Naive thymus-derived CD4-positive, alpha-beta T cell (primary cell): ENCODE measurements at places on chromosomes 13 and 19.

DNA sequence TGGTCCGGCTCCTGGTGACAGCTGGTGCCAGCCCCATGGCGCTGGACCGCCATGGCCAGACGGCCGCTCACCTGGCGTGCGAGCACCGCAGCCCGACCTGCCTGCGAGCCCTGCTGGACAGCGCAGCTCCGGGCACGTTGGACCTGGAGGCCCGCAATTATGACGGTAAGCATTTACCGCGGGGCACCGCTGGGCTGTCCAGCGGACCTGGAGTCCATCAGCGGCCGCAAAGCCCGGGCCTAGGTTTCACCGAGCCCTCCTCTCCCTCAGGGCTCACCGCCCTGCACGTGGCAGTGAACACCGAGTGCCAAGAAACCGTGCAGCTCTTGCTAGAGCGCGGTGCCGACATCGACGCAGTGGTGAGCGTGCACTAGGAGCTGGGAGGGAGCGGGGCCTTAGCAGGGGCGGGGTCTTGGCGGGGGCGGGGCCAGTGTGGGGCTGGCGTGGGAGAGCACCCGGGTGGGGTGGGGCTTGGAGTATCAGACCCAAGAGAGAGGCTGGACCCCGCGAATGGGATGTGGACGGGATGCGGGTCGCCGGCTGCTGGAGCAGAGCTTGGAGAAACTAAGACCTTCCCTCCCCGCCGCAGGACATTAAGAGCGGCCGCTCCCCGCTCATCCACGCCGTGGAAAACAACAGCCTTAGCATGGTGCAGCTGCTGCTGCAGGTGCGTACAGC lies 8.7 kb downstream of the BCL3 start:
- no peak for DNase-seq

- no peak for DNase-seq
Measured at GRCh38 chr19:50496189-50497021, 14.6 kb downstream of the JOSD2 start.

DNA sequence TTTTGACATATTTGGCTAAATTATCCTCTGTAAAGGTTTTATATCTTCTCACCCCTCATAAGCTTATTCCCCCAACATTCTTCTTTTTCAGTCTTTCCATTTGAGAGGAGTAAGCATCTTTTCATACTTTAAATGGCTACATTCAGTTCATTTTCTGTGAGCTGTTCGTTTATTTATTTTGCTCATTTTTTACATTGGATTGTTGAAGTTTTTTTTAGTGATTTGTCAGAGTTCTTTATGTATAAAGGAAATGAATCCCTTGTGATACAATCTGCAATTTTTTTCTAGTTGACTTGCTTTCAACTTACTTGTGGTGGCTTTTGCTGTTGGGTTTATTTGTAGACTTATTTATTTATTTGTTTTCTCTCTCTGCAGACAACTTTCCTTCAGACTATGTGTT lies 250.3 kb downstream of the DLEU7 start:
- no peak for DNase-seq

DNA sequence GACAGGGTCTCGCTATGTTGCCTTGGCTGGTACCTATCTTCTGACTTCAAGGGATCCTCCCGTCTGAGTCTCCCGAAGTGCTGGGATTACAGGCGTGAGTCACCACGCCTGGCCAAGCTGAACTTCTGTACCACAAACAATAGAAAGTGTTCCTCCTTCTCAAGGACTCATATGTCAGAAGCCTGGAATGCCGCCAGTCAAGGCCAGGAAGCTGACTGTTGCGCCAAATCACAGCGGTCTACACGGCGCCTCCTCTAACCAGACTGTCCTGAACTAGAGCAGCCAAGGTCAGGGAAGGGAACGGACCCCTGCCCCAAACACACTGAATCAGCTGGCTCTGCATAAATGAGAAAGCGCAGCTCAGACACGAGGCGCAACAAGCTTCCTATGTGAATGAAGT lies 14.6 kb downstream of the RAB20 start:
- no peak for DNase-seq

GRCh38 chr13:48561466-48562235 lies 28.8 kb upstream of the RCBTB2 start:
- DNase-seq, result no peak

DNA sequence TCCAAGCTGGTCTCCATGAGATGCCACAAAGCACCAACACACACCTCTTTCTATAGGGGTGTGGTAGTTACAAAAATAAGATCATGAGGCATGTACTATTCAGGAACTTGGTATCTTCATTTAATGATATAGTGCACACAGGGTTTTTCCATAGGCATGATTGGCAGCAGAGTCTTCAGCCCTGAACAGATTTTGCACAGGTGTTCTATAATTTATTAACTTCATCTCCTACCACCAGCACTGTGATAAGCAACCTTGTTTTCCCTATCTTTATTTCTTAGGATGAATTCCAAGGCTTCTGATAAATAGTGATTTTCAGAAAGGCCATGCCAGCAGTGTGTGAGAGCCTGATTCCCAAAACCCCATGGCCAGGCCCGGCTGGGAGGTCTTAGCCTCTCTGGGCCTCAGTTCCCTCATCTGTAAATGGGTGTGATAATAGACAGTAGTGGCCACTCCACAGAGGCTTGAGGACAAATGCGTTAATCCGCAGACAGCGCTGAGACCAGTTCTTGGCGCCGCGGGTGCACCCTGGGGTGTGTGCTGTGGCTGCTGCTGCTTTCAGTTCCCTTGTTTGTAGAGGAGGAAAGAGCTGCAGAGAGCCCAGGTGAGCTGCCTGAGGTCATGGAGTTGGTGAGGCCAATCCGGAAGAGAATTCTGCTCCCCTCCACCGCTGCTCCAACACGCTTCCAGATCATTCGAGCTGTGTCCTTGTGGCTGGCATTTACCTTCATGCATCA lies 33.1 kb downstream of the DHRS12 start:
- DNase-seq, result no peak

DNA sequence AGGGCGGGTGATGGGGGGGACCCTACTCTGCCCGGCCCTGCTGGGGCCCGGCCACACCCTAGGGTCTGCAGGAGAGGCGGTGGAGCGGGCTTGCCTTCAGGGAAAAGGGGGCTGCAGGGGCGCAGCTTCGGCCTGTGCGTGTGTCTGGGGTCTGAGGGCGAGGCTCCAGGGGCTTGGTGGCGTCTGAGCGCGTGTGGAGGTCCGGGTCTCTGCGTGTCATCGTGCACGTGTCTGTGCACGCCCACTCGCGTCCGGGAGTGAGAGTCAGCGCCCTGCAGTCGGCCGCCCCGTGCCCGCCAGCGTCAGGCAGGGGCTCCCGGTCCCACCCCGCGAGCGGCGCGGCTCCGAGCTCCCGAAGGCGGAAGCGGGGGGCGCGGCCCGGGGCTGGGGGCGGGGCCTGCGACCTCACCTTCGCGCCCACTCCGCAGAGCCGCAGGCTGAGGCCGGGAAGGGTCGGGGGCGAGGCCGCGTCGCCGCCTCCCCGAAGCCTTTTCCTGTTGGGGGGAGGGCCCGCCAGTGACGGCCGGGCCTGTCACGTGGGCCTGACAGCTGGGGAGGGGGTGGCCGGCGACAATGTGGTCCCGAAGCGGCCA lies at the start of gene ARHGAP45:
ARHGAP45 (plus strand) TSS at position 420 of the 593 bp plus-strand sequence. CDS start 239 bp downstream, outside the sequence.
- peak; percentile 86 for DNase-seq

GRCh38 chr19:9806803-9807202 lies 12.1 kb downstream of the FBXL12 start:
- DNase-seq, result no peak

DNA sequence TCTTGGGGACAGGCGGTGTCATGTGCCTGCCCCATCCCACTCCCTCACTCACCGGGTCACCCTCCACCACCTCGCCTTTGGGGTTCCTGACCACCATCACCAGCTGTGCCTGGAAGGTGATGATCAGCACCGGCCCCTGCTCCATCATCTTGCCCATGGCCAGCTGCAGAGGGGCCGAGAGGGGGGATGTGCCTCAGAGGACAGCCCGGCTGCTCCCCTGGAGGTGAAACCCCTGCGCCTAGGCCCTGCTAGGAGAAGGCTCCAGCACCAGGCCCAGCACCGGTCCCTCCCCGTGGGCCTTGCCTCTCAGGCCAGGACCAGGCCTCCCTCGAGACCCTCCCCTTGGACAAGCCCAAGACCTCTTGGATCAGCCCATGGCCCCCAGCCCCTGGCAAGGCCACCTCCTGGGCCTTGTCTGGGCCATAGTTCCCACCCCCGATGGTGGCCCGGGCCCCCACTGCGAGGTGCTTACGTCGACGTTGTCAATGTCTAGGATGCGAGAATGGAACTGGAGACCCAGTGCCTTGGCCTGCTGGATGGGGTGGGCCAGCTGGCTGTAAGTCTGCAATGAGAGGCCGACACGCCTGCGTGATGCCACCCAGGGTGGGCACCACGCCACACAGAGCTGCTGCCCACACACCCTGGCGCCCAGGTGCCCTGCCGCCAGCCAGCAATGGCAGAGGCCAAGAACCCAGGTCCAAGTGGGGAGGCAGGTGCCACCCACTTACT lies 1.8 kb upstream of the CTXN1 start:
- DNase-seq, result no peak
